ENCODE measurements at places on chromosomes 6 and 20. TPM values are rescaled to one million over a fixed set of nuclear protein-coding genes. Genes with fewer than 3 reads are reported as not detected.

Gene CST5
- polyA plus RNA-seq = 0.44 TPM

Gene MAP3K5
- 8.7 TPM for polyA plus RNA-seq

Gene PLAGL2
- 20.5 TPM for polyA plus RNA-seq

Gene NUS1
- 67.2 TPM for polyA plus RNA-seq

Gene SULF2
- 75.3 TPM for polyA plus RNA-seq

Gene NMBR
- 0.44 TPM for polyA plus RNA-seq

Gene IMPG1
- 1.8 TPM for polyA plus RNA-seq

Gene SLC35D3
- 0.12 TPM for polyA plus RNA-seq

Gene STX16
- polyA plus RNA-seq = 49.7 TPM

Gene OR2B6
- 0.08 TPM for polyA plus RNA-seq

DNA sequence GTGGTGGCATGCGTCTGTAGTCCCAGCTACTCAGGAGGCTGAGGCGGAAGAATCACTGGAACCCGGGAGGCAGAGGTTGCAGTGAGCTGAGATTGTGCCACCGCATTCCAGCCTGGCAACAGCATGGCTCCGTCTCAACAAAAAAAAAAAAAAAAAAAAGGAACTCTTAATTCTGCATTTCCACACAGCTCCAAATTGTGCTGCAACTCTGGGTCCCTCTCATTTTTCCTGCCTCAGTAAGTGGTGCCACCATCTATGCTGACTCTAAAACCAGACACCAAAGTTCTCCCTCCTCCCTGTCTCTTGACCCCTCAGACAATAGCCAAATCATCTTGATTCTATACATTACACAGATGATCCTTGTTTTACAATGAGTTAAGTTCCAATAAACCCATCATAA, 133.9 kb downstream of the BTBD9 start:
- DNase-seq = no peak

- DNase-seq = no peak
Measured at GRCh38 chr20:61804752-61805295, 260.9 kb downstream of the TAF4 start.

DNA sequence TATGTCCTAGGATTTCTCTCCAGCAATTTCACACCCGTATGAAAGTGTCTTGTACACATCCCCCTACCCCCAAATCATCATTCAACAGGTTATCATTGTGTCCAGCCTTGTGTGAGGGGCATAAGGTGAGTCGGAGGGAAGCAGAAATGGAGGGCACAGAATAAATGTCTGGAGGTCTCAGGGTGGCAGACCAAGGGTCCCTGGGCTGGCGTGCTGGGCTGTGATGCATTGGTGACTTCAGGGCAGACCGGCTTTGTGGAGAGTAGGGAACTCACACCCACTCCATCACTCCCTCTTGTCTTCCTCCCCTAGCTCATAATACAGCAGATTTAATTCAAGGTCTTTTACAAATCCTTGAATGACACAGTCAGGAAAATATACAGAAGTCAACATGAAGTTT, 191.7 kb upstream of the PMEPA1 start:
- DNase-seq = no peak

DNA sequence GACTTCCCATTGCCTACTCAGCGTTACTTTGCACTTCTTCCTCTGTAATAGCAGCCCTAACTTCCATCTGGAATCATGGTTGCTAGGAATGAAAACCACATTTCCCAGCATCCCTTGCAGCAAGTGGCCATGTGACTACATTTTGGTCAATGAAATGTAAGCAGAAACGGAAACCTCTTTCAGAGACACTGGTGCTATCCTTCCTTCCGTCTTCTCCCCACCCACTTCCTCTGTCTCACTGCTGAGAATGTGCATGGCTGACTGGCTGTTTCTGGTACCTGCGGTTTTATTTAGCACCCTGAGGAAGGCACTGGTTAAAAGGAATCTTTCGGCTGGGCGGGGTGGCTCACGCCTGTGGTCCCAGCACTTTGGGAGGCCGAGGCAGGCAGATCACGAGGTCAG, 107.4 kb downstream of the SCML4 start:
- no peak for DNase-seq

- no peak for DNase-seq
Measured at GRCh38 chr6:130505808-130506598, 140.2 kb downstream of the TMEM200A start.

GRCh38 chr20:62186887-62187866, 4.3 kb downstream of the MTG2 start:
- no peak for DNase-seq

- no peak for DNase-seq
Measured at GRCh38 chr20:43839793-43840199, 74.9 kb upstream of the TOX2 start.

DNA sequence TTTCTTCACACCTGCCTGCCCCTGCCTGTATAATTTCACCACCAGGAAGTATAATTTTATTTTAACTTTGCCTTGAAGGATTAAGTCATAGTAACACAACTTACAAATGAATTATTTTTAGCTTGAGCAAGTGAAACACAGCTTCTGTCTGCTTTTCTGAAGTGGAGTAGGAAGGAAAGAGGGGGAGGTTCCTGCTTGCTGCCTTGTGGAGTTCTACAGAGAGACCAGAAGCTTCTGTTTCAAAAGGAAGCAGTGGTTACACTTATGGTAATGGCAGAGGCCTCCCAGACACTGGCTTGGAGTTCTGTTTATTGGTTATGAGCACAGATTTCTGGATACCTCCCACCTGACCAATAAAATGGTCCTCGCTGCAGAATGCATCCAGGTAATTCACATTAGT, 159.6 kb downstream of the TMEM200A start:
- no peak for DNase-seq

DNA sequence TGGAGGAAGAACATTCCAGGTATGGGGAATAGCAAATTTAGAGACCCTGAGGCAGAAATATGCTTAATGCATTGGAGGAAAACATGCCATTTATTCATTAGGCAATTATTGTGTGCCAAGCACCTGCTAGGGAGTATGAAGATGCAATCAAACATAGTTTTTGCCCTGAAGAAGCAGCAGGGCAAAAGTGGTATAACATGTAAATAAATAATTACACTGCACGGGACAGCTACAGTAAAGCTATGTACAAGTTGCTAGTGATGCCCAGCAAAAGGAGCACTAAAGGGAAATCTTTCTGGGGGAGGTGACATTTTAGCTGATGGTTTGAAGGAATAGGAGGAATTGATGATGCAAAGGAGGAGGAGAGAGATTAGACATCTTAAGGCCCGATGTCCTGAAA, 624 bp upstream of the TJAP1 start:
- no peak for DNase-seq

GRCh38 chr6:4896401-4896800, 107.4 kb downstream of the RPP40 start:
- no peak for DNase-seq

- no peak for DNase-seq
Measured at GRCh38 chr6:10347561-10348327, 67.1 kb downstream of the TFAP2A start.

GRCh38 chr6:108068618-108069017, 5.9 kb downstream of the OSTM1 start:
- DNase-seq = no peak

DNA sequence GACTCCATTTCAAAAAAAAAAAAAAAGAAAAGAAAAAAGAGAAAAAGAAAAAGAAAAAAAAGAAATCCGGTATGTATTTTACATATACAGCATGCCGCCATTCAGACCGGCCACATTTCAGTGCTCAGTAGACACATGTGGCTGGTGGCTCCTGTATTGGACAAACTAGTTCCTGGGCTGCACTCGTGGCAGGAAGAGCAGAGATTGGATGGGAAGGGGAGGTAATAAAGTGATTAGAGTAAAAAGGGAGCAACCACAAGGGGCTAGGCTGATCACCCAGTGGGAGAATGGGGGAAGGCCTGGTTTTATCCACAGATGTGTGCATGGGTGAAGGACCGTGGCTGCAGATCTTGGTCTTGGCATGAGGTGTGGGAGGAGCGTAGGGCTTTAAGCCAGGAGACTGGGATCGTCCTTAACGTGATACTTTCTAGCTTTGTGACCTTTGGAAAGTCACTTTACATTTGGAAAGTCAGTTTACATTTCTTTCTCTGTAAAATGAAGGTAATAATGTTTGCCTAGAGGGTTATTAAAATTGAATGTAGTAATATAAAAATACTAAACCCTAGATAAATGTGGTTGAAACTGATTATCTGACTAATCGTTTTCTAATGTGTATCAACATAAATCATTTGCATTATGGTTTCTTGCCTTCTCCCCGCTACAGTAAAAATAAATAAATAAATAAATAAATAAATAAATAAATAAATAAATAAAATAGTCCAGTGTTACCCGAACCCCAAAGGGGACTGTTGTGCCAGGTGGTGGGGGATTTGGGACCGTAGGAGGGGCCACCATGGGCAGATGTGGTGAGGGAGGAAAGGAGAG, 869 bp upstream of the TRIM15 start:
- DNase-seq = no peak

- DNase-seq = no peak
Measured at GRCh38 chr6:45052325-45052724, 275.8 kb upstream of the RUNX2 start.

GRCh38 chr6:128121610-128122009, 220.8 kb upstream of the THEMIS start:
- DNase-seq = no peak

DNA sequence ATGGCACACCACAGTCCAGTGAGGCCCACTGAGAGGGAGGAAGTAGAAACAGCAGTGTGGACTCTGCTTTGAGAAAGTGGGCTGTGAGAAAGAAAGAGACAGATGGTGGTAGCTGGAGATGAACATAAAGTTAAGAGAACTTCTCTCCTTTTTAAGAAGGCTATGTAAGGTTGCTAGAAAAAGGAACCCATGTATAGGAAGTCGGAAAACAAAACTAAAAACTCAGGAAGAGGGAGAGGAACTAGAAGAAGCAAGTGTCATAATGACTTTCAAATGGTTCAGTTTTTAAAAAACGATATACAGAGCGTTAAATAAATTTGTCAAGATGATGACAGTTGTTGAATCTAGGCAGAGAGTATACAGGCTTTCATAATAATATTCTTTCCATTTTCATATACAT, 25.4 kb upstream of the GMNN start:
- no peak for DNase-seq

DNA sequence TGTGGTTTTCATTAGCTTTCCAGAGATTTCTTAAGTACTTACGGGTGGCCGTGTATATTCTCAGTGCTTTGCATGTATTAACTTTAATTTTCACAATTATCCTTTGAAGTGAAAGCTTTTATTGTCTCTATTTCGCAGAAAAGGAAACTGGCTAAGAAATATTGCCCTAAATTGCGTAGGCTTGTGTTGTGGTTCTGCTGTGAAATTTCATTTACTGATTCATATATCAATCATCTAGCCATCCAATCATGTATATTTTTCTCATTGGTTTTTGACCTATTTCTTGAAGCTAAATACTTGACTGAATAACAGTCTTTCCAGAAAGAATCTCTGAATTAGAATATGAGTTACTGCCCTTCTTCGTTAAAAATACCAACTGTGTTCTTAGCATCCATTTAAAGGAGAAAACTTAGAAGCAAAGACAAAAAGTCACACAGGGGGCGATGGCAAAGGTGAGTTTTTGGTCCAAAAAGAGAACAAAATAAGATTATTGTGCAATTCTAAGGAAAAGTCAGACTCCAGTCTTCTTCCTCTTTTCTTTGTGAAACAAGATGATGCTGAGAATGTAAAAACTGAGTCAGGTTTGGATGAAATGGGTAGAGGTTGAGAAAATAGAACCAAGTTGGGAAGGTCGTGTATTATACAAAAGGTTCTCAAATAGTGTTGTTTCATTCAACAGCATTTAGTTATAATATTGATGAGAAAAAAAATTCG, 1.4 kb downstream of the CYB5R4 start:
- no peak for DNase-seq

GRCh38 chr6:152184917-152185574, 377.6 kb downstream of the ESR1 start:
- DNase-seq = no peak

GRCh38 chr6:26556263-26557070, 18.3 kb downstream of the HMGN4 start:
- DNase-seq = no peak

DNA sequence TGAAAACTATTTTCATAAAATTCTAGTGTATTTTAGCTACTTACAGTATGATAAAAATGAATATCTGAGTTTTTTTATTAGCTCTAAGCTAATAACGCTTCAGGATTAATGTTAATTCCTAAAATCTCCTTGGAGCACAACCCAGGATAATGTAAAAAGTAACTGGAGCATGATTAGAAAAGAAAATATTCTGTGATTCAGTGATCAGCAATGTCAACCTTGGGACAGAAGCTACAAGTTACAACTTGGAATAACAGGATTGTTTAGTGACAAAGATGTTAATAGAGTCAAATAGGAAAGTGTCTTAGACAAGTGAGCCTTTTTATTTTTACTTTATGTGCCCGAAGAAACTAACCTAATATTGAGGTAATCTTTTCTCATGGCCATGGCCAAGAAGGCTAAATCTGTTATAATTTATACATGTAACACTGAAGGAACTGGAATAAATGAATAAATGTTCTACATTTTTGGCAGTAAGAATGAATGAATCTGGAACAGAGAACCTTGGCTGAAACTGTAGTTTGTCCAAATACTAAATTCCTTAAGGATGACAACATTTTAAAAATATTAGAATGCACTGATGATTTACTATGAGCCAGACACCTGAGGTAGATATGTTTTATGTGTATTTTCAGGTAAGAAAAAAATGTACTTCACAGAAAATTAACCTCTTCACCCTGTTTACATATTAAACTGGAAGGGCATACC, 994.0 kb downstream of the GRIK2 start:
- DNase-seq = no peak

DNA sequence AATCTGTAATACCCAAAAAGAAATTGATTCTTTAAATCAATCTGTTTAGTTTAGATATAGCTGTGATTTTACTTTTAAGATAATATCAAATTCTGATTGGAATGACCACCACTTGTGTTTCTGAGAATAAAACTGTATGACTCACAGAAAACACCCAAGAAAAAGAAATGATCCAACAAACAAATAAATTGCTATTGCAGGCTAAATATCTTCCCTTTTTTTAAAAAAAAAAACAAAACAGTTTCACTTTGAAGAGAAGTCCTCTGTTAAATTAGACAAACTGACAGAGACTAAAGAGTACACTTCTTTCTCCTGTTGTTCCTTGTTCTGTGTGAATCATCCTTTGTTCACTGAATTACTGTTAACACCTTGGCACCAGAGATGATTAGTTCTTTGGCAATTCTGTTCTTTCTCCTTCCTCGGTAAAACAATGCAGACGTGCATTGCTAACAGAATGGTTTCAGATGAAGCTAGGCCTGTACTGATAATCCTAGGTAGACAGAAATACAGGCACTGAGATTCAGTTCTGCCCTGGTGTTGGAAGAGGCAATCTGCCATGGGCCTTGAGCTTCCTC, 895.2 kb upstream of the CITED2 start:
- no peak for DNase-seq

- no peak for DNase-seq
Measured at GRCh38 chr6:141140905-141141304, 991.8 kb upstream of the GJE1 start.

Measured in right renal pelvis (tissue), 4 donors.